NCI-H526 treated with DMSO at 0.1 percent for 48 hours (cell line): ENCODE measurements at places on chromosomes 3 and 15.
A peak's percentile ranks its signal among the peaks of the same experiment; 100 is the strongest.

- DNase-seq, result no peak
Measured at GRCh38 chr15:57916695-57917094, 148.8 kb downstream of the ALDH1A2 start.

DNA sequence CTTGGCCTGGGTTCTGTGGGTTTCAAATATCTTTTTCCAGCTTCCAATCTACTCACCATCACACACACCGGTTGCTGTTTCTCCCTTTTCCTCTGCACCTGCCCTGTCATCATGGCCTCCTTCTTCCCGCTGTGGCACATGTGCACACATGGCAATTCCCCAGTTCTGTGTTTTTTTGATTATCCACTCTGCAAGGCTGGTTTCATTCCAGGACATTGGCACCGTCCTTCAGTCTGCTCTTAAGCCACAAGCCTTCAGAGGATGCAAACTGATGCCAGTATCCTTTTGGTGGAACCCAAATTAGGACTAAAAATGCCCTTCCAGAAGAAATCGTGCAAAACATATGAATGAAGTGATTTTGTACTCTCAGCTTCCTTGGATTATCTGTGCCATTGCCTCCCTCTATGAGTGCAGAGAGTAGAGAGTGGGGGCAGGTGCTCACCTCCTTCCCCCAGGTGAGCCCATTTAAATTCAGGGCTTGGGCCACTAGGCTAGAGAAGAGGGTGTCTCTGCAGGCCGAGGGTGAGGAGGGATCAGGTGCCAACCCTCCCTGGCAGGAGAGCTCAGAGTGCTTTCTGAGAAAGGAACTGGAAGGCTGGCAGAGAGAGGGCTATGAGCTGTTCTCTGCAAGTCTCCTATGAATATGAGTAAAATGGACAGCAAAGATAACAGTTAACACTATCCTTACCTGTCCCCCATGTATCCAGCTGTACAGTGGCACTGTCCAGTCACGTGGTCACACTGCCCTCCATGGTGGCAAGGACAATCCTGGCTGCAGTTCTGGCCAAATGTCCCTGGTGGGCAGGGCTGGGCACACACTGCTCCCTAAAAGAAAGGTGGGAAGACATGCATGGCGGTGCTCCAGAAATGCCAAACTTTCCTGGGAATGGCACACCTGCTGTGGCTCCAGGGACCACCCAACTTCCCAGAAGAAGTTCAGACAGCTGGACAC lies 100.8 kb downstream of the RAB11A start:
- no peak for DNase-seq

GRCh38 chr15:40932649-40933516 lies 3.7 kb downstream of the DLL4 start:
- peak; percentile 50 for DNase-seq

DNA sequence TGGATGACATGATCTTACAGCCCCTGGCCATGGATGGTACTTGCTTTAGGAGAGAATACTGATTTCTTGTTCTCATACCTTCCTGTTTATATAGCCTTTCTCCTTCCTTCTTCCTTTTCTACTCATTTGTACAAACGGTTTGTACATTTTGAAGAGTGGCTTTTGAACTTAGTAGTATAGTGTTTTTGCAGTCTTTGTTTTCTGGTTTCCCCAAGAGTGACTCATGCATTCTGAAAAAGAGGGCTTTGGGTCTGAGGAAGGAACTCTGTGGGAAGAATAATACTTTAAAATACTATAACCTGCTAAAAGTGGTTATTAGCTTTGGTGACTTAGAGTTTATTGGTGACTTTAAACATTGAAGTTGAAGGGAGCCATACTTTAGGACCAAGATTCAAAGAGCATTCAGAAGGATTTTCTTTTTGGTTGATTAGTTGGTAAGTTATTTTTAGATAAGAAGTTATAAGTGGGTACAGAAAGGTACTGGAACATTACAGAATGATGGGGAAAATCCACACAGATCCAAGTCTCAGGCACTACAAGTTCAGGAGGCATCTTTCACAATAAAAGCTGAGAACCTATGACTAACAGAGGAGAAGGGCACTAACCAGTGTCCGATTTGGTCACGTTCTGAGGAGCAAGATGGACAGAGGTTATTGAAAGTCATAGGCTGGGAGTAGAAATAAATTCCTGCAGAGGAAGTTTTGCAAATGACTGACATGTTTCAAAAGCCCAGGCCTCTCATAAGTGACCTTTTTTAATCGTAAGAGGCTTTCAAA lies 369.6 kb upstream of the AZI2 start:
- no peak for DNase-seq

GRCh38 chr3:58341376-58341775 lies 8.7 kb downstream of the PXK start:
- DNase-seq, result no peak

DNA sequence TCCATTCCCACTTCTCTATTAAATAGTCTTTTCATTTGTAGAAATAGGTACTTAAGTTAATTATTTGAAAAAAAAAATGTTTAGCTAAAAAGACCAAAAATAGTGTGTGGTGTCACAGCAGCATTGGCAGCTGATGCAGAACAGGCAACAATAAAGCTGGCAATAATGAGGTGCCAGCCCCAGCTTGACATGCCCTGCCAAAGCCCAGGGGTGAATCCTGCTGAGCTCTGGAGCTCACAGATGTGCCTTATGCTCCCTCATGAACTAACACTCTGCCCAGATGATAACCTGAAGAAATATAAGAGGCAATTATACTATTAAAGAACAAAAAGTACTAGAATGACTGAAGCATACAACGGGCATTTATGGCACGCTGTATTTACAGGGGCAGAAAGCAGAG lies 63.8 kb downstream of the IGSF11 start:
- no peak for DNase-seq

DNA sequence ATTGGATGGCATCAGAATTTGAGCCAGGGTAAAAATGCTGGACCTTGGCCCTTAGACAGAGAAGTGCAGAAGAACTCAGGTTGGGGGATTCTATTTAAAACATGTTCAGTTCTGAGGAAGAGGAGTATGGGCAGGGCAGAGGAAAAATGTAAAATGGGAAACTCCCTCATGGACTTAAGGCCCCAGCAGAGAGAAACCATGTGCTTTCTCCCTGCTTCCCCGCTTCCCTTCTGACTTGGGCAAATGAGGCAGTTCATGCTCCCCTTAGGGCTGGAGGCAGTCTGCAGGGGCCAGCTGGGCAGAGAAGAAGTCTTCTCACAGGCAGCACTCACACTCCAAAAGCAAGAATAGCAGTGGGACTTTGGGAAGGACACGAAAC lies 9.9 kb upstream of the NUDT16 start:
- DNase-seq, result no peak

GRCh38 chr3:17915341-17915740 lies 172.9 kb upstream of the TBC1D5 start:
- DNase-seq, result no peak

DNA sequence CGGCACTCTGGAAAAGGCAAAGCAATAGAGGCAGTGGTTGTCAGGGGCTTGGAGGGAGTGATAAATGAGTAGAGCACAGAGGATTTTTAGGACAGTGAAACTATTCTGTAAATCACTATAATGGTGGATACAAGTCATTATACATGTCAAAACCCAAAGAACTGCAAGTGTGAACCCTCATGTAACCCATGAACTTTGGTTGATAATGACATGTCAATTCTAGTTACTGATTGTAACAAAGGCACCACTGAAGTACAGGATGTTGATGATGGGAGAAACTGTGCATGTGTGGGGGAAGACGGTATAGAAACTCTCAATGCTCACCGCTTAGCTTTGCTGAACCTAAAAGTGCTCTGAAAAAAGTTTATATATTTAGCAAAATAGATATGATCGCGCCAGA lies 36.0 kb downstream of the BTLA start:
- DNase-seq, result no peak

DNA sequence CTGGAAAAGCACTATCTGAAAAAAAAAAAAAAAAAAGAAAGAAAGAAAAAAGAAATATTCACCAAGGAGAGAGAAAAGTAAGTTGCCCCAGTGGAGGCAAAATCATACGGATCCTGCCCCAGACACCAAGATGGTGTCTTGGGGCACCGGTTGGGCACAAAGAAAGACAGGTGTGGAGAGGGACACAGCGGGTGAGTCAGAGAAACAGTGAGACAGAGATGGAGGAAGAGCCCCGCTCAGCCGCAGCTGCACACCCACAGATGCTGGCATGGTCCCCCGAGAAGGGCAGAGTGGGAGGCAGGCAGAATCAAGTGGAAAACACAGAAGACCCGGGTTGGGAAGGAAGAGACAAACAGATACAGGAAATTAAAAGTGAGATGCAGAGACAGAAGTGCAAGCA lies 129.7 kb upstream of the SMAD3 start:
- no peak for DNase-seq

DNA sequence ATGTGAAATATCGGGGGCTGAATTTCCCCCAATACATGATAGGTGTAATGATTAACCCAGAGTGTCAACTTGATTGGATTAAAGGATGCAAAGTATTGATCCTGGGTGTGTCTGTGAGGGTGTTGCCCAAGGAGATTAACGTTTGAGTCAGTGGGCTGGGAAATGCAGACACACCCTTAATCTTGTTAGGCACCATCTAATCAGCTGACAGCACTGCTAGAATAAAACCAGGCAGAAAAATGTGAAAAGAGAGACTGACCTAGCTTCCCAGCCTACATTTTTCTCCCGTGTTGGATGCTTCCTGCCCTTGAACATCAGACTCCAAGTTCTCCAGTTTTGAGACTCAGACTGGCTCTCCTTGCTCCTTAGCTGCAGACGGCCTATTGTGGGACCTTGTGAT lies 247.8 kb downstream of the OTOL1 start:
- DNase-seq, result no peak

DNA sequence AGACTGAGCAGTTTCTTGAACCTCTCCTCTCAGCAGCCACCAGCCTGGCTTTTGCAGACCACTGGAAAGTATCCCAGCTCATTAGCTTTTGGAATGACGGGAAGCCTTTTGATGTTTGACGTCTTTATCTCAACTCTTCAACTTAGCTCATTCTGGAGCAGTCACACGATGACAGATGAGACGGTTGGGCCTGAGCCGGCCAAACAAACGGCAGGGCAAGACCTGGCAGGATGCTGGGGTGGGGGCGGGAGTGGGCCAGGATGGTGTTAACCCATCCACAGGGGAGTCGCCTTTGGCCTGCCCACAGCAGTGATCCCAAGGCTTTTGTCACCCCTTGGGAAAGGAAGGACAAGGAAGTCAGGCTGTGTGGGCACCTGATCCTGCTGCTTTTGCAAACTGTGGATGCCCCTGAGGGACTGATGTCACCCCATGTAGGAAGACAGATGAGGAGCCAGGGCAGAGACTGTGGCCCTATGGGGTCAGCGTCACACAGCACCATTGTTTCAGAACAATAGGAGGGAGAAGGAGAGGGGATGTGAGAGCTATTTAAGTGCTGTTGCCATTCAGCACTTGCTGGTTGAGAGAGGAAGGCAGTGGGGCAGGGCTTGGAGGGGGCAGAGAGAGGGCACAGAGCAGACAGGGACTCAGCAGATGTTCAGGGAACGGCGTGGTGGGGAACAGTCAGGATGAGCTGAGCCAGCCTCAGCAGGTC lies 121.9 kb upstream of the CTDSPL start:
- DNase-seq, result no peak

GRCh38 chr3:31565288-31565687 lies 32.6 kb downstream of the STT3B start:
- no peak for DNase-seq

- no peak for DNase-seq
Measured at GRCh38 chr15:31442699-31443111, 116.1 kb downstream of the KLF13 start.

- no peak for DNase-seq
Measured at GRCh38 chr3:84825817-84826216, 133.0 kb upstream of the CADM2 start.

- no peak for DNase-seq
Measured at GRCh38 chr3:29307295-29307694, 26.4 kb downstream of the RBMS3 start.

DNA sequence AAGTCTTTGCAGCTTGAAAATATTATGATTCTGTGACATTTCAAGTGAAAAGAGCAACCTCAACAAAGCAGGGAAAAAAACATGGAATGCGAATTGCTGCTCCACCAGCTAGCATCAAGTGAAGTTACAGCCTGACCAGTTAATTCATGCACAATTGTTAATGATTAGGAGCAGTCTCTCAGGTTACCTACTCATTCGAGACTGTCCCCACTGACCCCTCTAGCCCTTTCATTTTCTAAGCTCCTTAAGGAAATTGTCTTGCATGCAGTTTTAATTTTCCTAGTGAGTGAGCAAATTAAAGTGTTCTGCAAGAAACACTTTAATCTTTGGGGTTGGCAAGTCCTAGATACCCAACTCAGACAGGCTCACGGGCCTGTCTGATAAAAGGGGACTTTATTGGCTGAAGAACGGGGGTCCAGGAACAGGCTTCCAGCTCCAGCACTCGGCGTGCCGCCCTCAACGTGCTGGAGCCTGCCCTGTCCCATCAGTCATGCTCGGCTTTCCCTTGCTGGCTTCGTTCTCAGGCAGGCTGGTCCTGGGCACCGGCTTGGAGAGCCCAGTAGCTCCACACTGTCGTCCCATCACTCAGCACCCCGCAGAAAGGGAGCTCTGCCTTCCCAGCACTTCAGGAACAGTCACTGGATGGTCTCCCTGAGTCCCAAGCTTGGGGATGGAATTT lies 18.3 kb downstream of the PODXL2 start:
- DNase-seq, result no peak

GRCh38 chr3:16658004-16658924 lies 53.0 kb upstream of the DAZL start:
- no peak for DNase-seq

DNA sequence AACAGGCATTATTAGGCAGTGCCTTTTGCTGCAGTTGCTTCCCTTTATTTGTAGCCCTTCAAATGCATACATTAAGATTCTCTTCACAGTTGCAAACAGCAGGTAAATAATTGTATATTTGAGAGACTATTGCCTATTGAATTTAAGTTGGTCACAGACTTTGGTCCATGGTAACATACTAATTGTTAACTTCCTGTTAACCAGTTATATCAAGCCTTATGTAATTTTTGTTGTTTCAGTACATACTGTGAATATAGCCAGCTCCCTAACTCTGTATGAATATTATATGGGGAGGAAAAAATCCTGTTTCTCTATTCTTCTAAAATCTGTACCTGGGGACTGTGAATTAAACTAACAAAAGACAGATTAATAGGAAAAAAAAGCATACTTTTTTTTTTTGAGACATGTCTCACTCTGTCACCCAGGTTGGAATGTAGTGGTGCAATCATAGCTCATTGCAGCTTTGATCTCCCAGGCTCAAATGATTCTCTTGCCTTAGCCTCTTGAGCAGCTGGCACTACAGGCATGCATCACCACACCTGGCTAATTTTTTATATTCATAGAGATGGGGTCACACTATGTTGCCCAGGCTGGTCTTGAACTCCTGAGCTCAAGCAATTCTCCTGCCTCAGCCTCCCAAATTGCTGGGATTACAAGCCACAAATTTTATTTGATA lies 53.2 kb downstream of the CHL1 start:
- no peak for DNase-seq

GRCh38 chr3:100400419-100400779 lies 490 bp downstream of the TOMM70 start:
- DNase-seq, result no peak

DNA sequence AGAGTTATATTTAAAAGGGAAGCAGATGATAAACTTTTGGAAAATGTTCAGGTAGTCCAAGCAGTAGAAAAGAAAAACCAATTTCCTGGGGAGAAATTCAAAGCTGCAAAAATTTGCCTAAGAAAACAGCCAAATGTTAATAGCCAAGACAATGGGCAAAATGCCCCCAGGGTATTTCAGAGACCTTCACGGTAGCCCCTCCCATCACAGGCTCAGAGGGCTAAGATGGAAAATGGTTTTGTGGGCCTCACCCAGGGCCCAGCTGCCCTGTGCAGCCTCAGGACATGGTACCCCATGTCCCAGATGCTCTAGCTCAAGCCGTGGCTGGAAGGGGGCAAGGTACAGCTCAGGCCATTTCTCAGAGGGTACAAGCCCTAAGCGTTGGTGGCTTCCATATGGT lies 391.0 kb downstream of the ZIC4 start:
- peak; percentile 16 for DNase-seq

GRCh38 chr3:190086191-190086590 lies 34.5 kb downstream of the P3H2 start:
- DNase-seq, result no peak
